Stimulated activated CD8-positive, alpha-beta memory T cell treated with anti-CD3 and anti-CD28 coated beads, Interleukin-4, amount 100 ng/mL, for 1 hour (primary cell): ENCODE measurements at places on chromosomes 2 and 18.

DNA sequence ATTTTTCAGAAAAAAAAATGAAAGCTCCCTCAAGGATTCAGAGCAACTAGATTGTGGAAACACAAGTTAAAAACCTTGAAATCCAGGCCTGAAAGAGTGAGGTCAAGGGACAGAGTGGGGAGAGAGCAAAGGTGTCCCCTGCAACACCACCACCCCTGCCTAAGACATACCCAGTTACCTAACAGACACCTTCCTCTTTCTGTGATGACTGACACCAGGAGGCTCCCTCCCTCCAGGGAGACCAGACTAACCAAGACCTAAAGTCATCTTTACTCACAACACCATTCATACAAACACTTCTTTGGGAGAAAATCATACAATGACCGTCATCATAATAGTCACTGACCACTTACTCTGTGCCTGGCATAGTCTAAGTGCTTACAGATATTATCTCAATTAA, 151.8 kb upstream of the NABP1 start:
- DNase-seq, result no peak

DNA sequence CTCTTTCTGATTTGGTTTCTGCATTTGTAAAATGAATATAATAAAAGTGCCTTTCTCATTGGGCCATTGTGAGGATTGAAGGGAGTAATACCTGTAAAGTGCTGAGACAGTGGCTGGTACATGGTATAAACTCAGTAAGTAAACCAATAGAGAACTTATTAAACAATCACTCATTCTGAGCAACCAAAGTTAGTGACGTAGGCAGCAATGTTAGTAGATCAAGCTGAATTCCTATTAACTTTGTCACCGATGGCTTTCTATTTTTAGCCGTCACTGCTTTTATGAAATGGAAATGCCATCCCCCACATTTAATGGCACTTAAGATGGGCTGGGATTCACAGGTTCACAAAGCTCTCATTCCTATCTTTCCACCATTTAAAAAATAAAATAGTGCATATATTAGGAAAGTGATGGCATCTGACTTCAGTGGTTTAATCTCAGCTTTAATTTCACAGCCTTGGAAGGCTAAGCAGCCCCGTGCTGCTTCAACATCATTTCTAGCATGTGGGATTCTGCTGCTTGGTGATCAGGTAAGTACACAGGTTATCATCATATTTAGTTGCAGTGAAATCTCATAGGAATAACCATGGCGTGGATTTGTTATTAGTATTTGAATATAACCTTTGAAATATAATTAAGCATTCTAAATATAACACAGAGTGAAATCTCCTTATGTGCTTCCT, 17.6 kb upstream of the PPP4R1 start:
- DNase-seq, result no peak

GRCh38 chr2:55268288-55268906, 634 bp downstream of the MTIF2 start:
- no peak for DNase-seq

- DNase-seq, result no peak
Observed at GRCh38 chr2:121075006-121075551, 209.9 kb downstream of the TFCP2L1 start.

- peak; percentile 60 for DNase-seq
Observed at GRCh38 chr18:2994603-2995432, 18.1 kb downstream of the LPIN2 start.

- no peak for DNase-seq
Observed at GRCh38 chr2:98917031-98917471, 19.0 kb downstream of the CRACDL start.

GRCh38 chr2:183031911-183032794, 6.1 kb downstream of the NCKAP1 start:
- no peak for DNase-seq

- DNase-seq, result no peak
Observed at GRCh38 chr2:11941201-11942177, 195.1 kb downstream of the LPIN1 start.

DNA sequence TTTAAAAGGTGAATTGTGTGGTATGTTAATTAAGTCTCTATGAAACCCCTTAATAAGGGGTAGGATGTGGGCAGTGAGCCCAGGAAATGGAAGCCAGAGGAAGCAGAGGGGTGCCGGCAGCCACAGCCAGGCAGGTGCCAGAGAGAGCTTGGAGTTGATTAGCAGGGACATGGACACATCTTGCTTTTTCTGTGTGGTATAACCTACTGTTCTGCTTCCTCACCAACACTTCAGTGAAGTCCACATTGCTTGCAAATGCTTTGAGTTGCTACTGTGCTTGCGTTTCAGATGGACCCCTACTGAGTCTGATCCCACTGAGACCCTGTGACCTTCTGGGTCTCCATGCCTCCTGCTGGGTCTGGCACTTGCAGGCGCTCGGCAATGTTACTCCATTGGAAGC, 30.3 kb upstream of the ARHGEF4 start:
- DNase-seq, result no peak

DNA sequence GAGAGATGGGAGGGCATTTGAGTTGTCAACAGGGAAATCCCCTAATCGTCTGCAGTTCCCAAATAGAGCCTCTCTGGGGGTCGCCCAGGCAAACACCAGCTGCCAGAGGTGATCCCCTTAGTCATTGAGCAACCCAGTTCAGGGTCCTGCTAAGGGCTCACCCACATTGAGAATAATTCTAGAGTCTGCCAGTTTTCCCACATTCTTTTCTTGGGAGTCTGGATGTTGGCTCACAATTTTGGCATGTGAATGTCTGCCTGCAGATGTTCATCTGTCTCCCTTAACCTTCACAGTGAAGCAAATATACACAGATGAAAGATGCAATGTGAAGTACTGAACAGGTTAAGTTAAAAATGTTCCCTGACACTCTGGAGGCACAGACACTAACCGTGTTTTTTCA, 11.4 kb upstream of the SMIM21 start:
- no peak for DNase-seq

DNA sequence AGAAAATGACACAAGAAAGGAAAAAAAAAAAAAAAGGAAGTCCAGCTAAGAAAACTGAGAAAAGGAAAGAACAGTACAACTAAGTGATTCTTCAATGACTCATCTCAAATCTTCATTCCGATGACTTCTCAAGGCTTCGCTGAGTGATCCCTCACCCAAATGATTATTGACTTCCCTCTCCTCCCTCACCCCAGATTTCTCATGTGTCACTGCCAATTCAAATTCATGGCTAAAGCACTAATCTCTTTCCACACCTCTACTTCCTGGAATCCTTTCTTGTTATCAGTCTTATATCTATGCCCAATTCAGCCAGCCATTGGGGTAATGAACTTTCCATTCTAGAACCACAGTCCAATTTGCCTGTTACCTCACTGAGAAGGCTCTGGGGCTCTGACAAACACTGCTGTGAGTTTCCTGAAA, 7.2 kb upstream of the ABCB11 start:
- no peak for DNase-seq

- DNase-seq, result no peak
Observed at GRCh38 chr2:217182926-217183325, 323.1 kb upstream of the TNP1 start.

DNA sequence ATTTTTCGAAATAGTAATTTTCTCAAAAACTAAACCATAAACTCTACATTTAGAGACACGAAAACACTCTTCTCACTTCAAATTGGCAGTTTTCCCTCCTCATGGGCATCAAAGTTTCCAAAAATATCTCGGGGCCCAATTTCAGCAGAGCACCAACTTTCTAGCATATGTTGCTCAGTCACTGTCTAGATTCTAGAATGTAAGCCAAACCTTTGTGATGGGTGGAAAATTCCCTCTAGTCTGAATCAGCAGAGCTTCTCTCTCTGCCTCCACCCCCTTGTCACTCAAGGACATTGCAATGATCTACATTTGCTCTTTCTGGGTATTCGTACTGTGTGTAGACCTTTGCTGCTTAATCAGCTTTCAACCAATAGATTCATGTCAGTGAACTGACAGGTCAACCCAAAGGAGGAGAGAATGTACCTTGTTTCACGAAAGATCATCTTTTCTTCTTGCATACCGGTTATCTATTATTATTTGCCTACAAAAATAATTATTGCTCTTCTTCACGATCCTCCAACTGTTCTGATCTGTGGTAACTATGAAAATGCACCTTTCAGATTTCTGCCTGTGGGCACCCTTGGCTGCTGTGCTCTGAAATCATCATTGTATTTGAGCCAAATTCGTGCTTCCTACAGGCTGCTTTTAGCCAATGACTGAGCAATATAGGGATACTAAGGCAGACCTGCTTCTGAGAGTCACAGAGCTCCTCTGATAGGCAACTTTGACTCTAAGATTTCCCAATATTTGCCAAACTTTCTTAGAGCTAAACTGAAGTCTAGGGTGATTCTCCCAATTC, 38.7 kb upstream of the GLS start:
- DNase-seq, result no peak

- DNase-seq, result no peak
Observed at GRCh38 chr2:69087912-69088240, 74.9 kb downstream of the ANTXR1 start.

- DNase-seq, result no peak
Observed at GRCh38 chr2:174545240-174545639, 52.4 kb downstream of the WIPF1 start.

DNA sequence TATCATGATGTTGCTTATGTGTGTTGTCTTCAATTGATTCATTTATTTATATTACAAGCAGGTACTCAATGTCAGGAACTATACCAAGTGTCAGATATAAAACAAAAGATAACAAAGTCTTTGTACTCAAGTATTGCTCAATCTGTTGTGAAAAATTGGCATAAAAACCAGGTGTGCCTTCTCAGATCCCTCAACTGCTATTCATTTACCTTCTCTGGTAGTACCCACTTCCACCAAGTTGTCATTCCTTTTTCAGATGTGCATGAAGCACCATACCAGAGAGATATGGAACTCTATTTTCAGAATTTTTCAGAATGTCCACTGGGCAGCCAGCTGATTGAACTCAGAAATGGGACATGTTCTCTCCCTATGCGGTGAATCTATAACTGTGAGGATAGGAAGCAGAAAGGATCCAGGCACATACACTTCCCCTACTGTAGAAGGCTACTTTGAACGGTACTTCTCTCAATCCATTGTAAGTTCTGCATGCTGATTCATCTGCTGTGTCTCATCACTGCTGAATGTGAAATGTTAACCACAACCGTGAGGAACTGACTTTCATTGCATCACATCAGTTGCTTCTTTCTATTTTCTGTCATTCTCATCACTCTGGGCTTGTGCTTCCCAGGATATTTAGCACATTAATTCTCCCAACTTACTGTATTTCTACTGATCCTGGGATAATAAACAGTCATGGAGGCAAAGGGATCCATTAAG, 1621.3 kb downstream of the SUCLG1 start:
- DNase-seq, result no peak

DNA sequence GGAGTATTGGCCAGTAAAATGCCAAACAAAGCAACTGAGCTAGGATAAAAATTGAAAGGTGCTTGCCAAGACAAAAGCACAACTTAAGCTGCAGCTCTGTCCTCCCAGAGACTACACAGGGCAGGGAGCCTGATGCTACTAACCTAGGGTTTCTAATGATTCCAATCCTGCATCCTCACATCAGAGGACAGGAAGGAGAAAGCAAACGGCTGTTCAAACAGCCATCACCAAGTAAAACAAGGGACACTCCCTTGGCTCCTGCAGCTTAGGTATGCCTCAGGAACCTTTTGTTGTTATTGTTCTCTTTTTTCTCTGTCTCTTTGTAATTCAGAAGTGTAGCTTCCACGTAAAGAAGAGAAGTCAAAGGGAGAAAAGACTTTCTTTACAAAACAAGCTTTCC, 99.5 kb downstream of the TCF4 start:
- DNase-seq, result no peak

GRCh38 chr2:36705326-36706020, 9.0 kb downstream of the VIT start:
- DNase-seq, result no peak

DNA sequence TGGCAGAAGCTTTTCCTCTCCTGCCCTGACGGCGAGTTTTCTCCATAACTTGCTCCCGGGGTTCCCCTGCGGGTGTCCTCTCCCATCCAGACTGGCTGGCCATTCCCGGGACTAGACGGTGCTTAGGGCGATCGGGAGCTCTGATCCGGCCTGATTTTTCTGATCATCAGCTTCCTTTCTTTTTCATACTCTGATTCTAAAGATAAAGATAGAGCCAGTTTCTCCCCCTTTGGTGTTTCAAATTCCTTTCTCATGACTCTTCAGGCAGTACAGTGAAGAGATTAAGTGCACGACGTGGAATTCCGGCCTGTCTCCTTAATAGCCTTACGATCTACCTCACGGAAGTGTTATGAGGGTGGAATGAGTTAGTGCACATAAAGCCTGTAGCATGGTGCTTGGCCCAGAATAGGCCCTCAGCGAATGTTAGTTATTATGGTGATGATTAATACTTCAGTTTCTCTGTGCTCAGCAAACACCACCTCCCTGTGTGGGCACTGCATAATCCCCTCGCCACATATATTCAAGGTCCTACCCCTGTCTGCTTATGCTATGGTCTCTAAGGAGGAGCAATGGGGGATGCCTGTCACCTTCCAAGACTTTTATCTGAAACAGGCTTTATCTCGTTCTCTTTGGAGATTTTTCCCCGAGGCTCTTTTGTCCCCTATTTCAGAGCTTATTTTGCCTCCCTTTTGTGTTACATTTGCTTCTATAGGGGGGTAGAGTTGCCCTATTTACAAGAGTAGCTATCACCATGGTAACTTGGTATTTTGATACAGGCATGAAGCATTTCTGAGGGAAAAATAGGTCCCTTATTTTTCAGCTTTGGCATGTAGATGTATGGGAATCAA, 254.8 kb downstream of the CDH2 start:
- no peak for DNase-seq

- DNase-seq, result no peak
Observed at GRCh38 chr2:16101196-16101595, 160.8 kb downstream of the MYCN start.

DNA sequence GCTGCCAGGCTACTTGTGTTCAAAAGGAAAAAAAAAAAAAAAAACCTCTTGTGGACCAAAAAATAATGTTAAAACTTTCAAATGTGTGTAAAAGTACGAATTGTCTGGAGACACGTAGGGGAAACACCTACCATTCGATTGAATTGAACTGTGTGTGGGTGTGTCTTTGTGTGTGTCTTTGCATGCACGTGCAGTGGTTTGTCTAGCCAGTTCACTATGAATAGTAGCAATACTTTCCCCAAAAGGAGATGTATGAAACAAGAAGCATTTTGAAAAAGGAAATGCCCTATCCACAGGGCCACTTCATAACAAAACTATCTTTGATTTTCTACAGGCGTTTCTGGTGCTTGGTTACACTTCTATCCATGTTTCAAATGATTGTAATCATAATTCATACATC, 186.8 kb downstream of the RPRM start:
- no peak for DNase-seq

GRCh38 chr2:157764386-157764785, 111.7 kb downstream of the ACVR1 start:
- no peak for DNase-seq

GRCh38 chr2:74094291-74094690, 53.4 kb downstream of the BOLA3 start:
- no peak for DNase-seq

GRCh38 chr18:38415811-38416210, 850.2 kb upstream of the CELF4 start:
- no peak for DNase-seq

GRCh38 chr2:75540994-75541393, 19.7 kb downstream of the EVA1A start:
- no peak for DNase-seq

- DNase-seq, result no peak
Observed at GRCh38 chr2:27954771-27955383, 64.3 kb downstream of the BABAM2 start.
